ENCODE measurements at places on chromosomes 7 and 10.

DNA sequence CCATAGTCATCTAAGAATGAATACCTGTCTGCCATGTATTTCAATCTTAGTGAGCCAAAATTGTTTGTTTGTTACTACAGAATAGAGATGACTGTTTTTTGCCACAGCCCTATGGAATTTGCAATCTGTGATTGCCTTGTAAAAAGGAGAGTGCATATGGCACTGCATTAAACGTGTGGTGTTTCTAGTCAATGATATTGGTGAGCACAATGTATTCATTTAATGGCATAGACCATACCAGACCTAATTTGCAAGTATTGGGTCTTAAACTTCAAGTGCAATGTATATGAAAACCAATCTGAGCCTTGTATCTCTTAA lies 11.3 kb downstream of the INSIG1 start:
- DNase-seq, result no peak

GRCh38 chr7:44153948-44154335 lies 12.8 kb upstream of the MYL7 start:
- no peak for DNase-seq

GRCh38 chr10:316390-316789 lies 181.1 kb downstream of the ZMYND11 start:
- no peak for DNase-seq

- DNase-seq, result peak; percentile 19
These were observed 2.8 kb upstream of the CUL1 start for GRCh38 chr7:148695953-148696352.

DNA sequence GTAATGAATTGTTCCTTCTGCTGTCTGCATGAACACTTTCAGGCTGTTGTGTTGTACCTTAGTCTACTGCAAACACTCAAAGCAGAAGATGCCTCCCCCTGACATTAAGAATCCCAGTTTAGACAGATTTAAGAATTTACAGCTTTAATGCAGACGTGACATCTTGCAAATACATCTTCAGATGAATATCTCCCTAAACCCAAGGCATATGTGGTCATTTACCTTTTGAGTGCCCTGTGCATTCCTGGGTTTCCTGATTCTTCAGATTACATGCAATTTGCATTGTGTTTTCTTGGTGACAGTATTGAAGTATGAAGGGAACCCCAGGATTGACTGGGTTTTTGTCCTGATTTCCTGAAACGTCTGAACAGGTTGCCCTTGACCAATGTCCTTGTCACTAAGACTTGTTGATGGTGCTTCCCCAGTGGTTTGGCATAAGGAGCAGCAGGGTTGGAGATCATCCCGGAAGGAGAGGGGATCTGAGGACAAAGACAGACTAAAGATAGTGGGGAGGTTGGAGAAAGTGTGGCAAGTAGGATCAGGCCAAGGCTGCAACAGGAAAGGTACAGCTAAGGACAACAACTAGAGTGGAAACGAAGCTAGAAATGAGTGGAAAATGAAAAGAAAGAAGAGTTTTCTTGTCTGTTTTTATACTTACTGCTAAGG lies 123.8 kb upstream of the RHOBTB1 start:
- DNase-seq, result no peak

GRCh38 chr7:117127585-117128168 lies 174.4 kb downstream of the ST7 start:
- DNase-seq, result peak; percentile 77

GRCh38 chr7:139526578-139527544 lies 3.4 kb downstream of the CLEC2L start:
- peak; percentile 92 for DNase-seq

GRCh38 chr10:28922127-28922526 lies 244.8 kb downstream of the BAMBI start:
- DNase-seq, result peak; percentile 10

GRCh38 chr7:98282703-98283102 lies 1.2 kb downstream of the BRI3 start:
- no peak for DNase-seq

DNA sequence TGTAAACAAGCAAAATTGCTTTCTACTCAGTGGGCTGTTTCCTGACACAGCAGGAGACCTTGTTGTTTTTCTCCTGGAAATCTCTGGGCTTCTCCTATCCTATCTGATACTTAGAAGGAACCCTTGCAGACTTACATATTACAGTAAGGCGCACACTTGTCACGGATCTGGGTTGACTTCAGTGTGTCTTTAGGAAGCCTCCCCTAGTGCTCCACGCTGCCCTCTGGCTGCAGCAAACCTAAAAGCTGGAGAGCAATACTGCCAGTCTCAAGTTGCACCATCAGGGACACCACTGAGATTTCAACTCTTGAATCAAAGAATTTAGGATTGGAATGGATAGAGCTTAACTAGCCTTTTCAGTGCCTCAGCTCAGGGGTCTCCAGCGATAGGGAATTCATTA lies 495.3 kb downstream of the LRMDA start:
- DNase-seq, result no peak

- DNase-seq, result peak; percentile 92
These were observed 46.9 kb downstream of the PRPF18 start for GRCh38 chr10:13633689-13634088.

DNA sequence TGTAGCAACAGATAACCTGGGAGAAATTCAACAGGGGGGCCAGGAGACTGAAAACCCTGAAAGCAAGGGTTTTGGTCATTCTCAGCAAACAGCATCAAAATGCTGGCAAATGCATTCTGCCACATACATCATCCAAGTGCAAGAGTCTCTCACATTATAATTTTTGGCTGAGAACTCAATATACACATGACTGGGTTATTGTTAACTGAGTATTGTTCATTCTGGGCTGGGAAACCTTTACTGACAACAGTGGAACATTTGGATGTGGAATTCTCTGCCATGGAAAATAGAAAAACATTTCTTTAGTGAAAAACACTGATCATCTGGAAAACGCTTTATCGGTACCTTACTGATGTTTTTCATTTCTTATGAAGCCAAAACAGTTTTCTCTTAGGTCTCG lies 73.1 kb upstream of the MET start:
- DNase-seq, result no peak

DNA sequence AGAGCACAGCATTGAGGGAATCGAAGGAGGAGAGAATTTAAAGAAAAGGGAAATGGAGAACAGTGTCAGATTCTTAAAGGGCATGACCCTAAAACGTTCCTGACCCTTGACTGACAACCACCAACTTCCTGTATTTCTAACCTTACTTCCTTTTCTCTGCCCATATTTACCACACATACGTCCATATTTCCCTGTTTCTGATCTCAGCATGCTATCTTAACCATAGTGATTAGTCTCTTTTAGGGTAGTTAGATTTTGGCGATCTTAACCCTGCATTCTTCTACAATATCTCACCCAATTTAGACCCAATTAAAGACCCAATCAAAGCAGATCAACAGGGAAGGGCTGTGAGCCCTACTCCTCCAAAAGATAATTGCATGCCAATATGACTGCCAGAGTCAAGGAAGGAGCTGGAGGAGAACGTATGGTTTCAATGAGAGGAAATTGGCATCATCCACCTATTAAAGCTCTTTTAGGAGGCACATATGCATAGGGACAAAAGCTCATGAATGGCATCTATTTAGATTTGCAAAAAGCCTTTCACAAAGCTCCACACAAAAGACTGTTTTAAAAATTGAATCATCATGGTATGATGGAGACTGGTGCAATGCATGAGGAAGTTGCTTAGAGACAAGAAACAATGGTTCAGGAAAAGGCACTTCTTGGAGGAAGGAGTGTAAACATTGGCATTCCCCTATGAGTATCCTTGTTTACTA lies 49.0 kb upstream of the ARHGAP12 start:
- peak; percentile 45 for DNase-seq

DNA sequence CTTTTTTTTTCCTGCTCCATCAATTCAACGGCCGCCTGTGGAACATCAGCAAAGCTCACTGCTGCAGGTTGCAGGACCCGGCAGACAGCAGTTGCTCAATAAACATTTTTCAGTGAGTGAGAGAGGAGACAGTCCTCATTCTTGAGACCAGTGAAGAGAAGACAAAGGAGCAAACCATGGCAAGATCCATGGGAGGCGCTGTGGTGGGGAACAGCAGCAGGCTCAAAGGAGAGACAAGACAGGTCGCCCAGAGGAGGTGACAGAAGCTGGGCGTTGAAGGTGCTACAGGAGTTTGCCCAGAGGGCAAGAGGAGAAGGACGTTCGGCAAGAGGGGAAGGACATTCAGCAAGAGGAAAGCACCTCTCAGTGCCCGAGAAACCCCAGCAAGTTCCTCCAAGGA lies 74.5 kb upstream of the FGFR2 start:
- DNase-seq, result no peak

DNA sequence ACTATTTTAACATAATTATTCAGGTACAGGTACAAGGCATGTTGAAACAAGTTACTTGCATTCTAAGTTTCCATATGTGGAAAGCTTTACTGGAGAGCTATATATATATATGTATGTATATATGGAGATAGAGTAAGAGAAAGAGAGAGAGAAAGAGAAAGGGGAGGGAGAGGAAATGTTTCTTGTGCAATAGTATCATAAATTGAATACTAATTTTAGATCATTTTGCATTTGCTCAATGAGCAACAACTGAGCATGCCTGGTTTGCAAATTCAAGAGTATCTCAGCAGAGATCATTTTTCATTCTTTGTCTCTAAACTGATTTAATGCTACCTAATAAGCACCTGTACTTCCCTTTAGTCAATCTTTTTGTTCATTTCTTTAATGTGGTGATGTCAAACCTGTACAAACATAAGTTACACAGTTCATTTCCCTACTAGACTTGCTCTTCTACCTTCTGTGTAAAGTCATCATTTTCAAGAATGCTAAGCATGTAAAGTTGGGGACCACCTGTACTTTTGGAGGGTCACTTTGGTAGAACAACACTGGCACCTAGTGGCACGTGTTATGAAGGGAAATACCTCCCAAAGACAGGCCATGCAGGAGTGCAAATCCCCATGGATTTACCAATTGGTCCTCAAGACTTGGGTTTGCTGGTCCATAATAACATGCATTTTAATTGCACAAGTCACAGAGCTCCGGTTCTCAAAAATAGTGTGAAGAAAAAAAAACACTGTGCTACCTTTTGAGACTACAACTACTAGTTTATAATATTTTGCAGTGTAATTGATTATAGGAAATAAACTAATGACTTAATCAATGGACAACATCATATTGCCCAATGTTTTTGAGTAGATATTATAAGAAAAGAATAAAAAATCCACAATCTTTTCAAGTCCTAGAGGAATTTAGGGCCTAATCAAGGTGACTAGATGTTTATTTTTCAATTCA lies 431.2 kb upstream of the IGFBP3 start:
- peak; percentile 70 for DNase-seq

DNA sequence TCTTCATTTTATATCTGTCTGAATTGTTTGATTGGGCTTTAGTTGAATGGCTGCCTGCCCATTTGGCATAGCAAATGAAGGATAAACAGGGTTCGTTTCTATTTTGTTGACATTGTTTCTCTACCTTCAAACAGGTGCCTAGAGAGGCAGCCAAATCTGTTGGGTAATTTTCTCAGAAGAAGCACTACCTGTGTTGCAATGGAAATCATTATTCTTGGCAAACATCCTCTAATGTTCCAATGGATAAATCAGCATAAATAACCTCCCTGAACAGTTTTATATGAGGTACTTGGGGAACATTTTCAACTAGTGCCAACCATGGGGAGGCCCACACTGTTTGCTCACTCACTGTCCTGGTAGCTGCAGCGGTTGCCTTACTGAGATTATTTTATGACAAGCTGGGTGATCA lies 64.4 kb upstream of the PLPP4 start:
- no peak for DNase-seq

DNA sequence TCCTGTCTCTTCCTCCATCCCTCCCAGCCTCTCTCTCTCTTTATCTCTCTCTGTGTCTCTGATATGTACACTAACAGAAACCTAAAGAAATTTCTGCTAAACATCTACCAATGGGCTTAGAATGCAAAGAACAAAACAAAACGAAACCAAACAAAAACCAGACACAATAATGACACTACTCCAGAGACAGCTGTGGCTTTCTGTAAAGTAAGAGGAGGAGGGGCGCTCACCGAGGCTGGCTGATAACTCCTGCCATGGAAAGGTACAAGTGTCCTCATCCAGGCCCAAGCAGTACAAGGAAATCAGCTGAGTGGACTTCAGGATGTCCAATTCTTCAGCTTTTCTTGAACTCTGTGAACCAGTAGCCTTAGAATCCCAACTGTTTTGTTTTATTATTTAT lies 70.4 kb upstream of the FZD8 start:
- no peak for DNase-seq

DNA sequence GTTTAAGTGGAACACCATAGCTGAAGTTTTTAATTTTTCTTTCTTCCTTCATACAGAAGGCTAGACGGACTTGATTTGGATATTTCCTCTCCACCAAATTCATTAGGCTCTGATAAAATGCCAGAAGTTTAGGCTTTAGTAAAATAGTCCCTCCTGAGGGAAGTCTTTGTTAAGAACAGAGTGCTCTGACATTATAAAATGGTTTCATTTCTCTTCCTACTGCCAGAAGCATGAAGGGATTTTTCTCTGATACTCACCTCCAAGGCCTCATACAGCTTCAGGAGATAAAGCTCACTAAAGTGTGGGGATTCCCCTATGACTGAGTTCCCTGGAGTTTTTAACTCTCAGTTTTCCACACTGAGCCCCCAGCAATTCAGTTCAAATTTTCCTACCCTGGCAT lies 1489.6 kb downstream of the REEP3 start:
- DNase-seq, result no peak

DNA sequence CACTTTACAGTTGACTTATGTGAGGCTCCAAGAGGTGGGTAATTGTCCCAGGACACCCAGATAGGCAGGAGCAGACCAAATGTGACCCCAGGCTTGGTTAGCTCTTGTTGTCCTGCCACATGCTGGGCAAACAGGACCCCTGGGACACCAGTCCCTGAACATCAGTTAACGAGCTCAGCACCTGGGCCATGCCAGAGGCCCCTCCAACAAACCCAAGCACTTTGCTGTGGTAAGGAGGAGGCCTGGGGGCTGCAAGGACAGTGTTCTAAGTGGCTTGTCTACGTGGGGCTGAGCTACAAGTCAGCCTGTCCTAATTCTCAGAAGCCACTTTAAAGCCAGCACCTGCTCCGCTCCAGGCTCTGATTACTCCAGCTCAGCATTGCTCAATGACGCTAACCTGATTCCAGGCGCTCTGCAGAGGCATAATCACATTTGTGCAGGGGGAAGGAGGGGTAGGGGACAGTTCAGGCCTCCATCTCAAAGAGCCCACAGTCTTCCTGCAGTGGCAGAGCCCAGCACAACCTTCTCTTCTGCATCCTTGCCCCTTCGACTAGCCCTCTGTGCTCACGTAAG lies 57.2 kb downstream of the DDC start:
- no peak for DNase-seq

- DNase-seq, result no peak
These were observed 335 bp upstream of the CHCHD1 start for GRCh38 chr10:73781548-73781878.

- no peak for DNase-seq
These were observed 1.9 kb downstream of the PTEN start for GRCh38 chr10:87865241-87865881.

Data from fibroblast of mammary gland (primary cell).